HS-27A (cell line): ENCODE measurements at places on chromosomes 6 and 20.

- DNase-seq: no peak
These were observed 20.6 kb downstream of the EPHA7 start for GRCh38 chr6:93398723-93399122.

DNA sequence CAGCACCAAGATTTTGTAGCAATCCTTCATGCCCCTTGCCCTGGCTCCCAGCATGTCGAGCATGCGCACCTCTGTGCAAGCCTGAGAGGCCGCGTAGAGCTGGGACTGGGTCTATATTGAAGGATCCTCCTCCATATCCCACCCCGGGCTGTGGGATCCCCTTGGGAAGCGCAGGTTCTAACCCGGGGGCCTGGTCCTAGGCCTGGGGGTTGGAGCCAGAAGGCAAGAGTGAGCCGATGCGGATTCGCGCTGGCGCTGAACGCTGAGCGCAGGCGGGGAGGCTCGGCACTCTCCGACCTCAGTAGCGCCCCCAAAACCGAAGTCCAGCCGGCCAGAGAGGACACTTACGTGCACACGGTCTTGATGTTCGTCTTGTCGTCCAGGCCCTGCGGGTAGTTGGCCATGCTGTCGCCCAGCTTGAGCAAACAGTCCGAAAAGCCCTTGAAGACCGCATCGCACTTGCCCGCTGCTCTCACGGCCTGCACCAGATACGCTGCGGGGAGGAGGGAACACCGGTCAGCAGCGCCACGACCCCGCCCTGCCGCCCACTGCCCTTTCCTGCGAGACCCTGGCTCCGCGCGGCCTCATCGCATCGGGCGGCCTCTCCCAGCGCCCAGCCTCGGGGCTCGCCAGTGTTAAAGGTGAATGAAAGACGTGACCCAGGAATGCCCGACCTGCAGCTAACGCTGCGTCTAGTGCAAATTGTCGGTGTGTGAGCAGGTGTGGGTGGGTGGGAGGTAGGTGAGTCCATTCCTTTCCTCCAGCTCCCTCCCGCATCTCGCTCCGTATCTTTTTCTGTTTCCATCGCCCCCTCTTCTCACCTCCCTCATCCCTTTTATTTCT, 4.5 kb downstream of the NRN1 start:
- DNase-seq: no peak

DNA sequence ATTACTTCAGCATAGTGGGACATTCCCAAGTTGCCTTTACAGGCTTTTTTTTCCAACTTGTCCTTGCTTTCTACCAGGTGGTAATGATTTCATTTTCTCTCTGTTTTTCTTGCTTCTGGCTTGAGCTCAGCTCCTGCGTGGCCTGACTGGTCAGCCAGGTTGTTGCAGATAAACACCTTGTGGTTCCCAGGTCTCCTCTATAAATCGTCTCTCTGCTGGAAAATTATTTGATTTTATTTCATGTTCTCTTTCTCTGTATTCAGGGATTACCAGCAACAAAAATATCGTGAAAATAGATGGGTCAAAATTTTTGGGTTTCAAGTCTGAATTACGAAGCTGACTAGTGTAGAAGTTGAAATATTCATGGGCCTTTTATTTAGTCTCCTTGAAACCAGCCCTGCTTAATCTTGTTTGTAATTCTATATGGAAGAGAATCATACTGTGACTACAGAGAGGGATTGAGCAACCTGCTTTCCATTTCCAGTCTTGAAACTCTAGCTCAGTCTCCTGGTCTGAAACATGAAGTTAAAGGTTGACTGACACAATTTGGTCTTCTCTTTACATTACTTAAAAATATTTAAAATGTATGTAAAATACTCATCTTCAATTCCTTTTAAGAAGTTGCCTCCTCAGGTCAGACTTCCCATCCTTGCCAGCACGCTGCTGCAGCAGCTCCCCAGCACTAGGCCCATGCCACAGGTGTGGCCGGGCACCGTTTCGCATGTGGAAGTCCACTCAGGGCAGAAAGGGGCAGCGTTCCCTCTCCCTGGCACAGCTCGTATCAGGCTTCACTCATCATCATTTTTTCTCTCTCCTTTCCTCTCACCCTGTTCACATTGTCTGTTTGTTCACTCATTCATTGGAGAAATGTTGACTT, 7.1 kb downstream of the DUSP22 start:
- DNase-seq: no peak

GRCh38 chr6:161369339-161369738, 95.5 kb upstream of the AGPAT4 start:
- DNase-seq: no peak

GRCh38 chr20:1376408-1377270, 16.2 kb downstream of the FKBP1A start:
- DNase-seq: no peak

DNA sequence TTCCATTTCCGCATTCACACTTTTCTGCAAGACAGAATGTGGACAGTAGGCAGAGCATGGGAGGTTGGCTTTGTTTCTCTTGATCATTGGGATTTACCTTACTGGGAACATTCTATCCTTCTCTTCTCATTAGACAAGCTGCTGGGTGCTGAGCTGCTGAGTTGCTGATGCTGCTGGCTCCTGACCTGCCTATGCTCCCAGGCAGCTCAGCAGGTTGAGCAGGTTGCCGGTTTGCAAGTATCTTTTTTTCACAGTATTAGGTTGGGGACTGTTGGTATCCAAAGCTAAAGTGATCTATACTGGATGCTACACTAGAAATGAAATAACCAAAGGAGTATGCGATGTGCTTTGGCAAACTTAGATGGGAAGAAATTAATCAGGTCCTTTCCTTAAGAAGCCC, 23.7 kb upstream of the ADGRF4 start:
- DNase-seq: no peak

DNA sequence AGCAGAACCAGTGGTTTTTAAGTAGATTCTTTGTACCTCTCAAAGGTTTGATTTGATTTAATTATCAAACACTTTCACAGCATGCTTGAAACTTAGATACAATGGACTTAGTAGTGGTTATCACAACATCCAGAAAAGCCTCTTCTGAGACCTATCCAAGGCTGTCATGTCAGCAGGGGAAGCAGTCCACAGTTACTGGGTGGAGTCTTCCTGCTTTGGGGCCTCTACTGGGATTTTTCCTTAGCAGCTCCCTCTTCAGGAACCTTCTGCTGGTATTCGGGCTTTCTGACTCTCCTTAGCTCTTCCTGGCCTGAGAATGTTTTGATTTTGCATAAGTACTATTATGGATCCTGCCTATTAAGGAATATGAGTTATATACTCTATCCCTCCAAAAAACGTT, 36.0 kb downstream of the ARFGEF2 start:
- no peak for DNase-seq

DNA sequence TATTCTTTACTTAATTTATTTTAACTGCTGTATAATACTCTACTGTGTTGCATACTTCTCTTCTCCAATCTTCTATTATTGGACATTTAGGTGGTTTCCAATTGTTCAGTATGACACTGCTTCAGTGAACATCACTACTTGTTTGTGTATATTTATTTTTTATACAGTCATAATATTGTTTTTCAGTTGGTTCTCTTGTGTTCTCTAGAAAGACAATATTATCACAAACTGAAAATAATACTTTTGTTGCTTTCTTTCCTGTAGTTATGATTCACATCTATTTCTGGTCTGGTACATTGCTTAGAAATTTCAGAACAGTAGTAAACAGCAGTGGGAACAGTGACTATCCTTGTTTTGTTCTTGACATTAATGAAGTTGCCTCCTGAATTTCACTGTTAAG, 62.8 kb upstream of the GTSF1L start:
- DNase-seq: no peak

- DNase-seq: no peak
These were observed 4.0 kb downstream of the PKIG start for GRCh38 chr20:44586289-44586911.

DNA sequence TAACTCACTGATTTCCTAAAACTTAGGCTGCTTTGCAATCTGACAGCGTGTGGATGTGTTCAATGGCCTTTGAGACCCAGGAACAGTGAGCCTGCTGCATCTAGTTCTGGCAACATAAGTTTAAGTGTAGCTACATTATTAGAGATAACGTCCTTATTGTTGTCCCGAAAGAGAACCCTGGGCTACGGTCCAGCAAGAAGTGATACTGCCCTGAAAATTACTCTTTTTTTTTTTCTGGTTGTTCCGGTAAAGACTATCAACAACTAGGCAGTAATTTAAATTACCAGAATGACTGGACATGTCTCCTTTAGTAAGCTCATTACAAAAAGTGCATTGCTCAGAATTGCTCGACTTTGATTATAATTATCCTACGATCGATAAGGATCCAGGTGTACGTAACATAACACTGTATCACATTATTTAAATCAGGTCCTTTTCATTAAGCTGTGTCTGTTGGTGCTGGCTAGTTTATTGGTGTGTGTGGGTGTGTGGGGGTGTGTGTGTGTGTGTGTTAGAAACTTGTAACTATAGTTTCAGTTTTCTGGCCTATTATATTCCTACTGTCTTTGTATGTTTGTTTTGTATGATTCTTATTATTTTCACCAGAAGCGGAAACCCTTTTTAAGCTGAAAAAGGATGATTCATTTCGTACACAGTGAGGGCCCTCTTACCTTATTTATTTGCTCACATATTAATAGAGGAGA, 3.0 kb downstream of the TSHZ2 start:
- no peak for DNase-seq

GRCh38 chr6:15343490-15344191, 97.8 kb downstream of the JARID2 start:
- no peak for DNase-seq

GRCh38 chr6:117531346-117531745, 48.9 kb downstream of the DCBLD1 start:
- DNase-seq: no peak

- no peak for DNase-seq
These were observed 26.5 kb downstream of the PDE10A start for GRCh38 chr6:165636402-165637048.
